LNCaP clone FGC (cell line): ENCODE measurements at places on chromosomes 16 and 17.
A peak's percentile ranks its signal among the peaks of the same experiment; 100 is the strongest.

- DNase-seq, result no peak
These were observed 1.0 kb upstream of the GCSH start for GRCh38 chr16:81097230-81097629.

DNA sequence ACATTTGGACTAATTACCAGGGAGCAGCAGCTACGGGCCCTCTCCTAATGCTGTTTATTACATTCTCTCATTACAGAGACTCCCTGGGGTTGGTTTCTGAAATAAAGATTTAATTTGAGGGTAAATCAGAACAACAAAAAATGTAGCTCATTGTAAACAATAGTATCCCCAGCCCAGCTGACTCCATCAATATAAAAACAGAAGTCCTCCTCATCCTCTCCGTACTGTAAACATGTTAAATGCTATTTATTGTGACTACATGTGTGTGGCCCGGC lies 670.4 kb downstream of the TOX3 start:
- DNase-seq, result no peak

DNA sequence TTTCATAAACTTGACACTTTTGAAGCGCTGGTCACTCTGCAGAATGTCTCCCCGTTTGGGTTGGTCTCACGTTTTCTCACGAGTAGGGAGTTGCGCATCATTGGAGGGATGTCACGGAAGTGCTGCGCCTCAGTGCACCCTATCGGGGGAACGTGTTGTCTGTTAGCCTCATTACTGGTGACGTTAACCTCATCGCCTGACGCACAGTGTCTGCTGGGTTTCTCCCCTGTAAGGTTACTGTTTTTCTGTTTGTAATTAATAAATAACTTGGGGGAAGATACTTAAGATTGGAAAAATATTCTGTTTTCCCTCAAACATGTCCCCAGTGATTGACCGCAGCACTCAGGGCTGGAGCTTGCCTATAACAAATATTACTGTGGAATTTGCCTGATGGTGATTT lies 26.7 kb downstream of the VAC14 start:
- no peak for DNase-seq

GRCh38 chr17:65229621-65229995 lies 92.4 kb downstream of the RGS9 start:
- DNase-seq, result no peak

DNA sequence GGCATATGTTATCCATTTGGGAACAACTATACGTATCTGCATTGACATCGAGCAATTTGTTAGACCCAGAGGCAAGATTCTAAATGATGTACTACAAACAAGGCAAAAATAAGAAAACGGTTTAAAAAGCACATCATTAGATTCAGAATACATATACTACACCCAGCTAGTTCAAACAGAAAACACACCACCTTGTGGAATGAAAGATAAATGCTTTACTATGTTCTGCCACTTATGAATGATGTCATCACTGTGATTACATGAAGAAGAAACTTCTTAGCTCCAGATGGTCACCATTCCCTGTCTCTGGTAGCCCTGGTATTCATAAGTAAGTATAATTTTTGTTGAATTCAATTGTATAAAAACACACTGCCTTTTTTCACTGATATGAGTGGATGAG lies 7.8 kb downstream of the NACA2 start:
- DNase-seq, result peak; percentile 48

- no peak for DNase-seq
These were observed 252.3 kb upstream of the EEF2KMT start for GRCh38 chr16:5349670-5350517.

GRCh38 chr16:17403859-17404545 lies 66.8 kb downstream of the XYLT1 start:
- DNase-seq, result no peak

DNA sequence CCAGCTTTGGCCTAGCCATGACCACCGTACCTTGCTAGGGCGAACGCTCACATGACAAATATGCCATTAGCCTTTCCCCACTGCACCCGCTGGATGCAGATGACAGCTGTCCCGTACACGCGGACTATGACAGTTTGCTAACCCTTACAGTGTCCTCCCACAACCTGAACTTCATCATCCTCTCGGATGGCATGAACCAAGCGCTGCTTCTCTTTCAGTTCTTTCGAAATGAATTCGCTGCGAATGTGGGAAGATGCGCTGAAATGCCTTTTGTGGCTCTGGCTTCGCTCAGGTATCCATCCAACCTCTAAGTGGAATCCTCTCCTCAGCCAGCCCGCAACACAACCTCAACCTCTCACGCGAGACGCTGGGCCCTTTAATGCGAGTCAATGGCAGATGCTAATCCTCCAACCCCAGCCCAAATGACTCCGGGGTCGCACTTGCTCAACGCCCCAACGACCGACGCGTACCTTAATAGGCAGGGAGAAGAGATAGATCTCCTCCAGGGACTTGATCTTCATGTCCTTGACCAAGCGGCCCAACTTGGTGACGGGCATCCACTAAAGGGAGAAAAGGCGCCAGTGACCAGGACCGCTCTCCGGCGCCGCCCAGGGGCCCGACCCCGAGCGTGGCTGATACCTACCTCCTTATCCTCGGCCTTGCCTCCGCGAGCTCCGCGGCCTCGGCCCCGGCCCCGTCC lies 670 bp downstream of the RPS2 start:
- DNase-seq, result no peak

DNA sequence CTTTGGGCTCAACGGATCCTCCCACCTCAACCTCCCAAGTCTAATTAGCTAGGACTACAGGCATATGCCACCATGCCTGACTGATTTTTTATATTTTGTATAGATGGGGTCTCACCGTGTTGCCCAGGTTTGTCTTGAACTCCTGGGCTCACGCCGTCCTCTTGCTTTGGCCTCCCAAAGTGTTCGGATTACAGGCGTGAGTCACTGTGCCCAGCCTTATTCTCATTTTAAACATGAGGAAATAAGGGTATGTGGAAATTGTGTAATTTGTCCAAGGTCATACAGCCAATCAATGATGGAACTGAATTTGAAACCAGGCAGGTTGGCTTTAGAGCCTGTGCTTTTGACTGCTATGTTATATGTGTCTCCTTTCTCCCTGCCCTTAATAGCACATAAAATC lies 27.4 kb upstream of the AQP8 start:
- DNase-seq, result no peak

GRCh38 chr16:81987706-81988105 lies 23.6 kb downstream of the SDR42E1 start:
- no peak for DNase-seq

- no peak for DNase-seq
These were observed 168.5 kb downstream of the NPIPB11 start for GRCh38 chr16:29237971-29238370.

DNA sequence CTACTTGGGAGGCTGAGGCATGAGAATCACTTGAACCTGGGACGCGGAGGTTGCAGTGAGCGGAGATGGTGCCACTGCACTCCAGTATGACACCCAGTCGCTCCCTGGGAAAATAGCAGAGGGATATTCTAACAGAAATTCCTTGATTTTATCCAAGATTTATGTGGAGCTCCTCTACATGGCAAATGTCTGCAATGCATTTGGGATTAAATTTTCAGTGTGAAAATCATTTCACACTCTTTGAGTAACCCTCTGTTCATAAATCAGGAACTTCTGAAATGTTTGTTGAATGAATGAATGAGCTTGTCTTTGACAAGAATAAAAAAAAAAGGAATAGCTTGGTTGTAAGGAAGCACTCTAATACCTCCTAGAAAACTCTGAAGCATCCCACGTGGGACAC lies 305.8 kb downstream of the SHISA9 start:
- DNase-seq, result no peak

- no peak for DNase-seq
These were observed 48.0 kb upstream of the CDYL2 start for GRCh38 chr16:80852261-80852872.

DNA sequence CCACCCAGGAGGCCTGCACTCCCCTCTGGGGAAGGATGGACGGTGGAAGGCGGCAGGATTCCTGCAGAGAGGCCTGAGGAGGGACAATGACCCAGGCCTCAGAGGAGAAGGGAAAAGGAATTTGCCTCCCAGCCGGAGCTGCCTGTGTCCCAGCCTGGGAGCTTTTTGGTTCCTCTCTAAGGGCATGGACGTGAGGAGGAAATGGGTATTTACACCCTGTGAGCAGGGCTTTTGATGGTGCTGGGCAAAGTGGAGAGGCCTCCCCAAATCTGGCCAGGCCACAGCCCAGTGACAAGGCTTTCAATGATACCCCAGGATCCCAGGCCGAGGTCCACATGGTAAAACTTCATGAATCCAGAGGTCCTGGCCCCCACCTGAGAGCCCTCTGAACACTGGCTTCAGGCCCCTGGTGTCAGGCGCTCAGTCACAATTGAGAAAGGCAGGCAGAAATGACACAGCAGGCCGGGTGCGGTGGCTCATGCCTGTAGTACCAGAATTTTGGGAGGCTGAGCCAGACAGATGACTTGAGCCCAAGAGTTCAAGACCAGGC lies 56.0 kb upstream of the DOC2B start:
- no peak for DNase-seq
